ENCODE measurements at places on chromosomes 7 and 10.

GRCh38 chr7:47640265-47640664 is 58.4 kb upstream of the TNS3 start:
- no peak for DNase-seq

DNA sequence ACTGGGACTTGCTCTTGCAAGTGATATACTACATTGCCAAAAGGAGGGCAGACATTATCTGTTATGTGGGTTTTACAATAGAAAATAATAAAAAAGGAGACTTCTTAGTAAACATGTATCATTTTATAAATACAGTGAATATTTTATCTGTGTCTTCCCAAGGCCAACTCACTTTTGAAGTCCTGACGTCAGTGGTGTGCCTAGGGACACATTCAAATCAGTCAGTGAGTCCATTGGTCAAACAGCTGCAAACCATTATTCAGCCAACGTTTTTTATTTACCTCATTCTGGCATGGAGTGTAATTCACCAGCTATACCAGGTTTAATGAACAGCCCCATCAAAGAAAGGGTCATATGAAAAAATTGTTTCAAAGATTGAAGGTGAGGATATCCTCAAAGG is 263.7 kb downstream of the IPMK start:
- DNase-seq: no peak

DNA sequence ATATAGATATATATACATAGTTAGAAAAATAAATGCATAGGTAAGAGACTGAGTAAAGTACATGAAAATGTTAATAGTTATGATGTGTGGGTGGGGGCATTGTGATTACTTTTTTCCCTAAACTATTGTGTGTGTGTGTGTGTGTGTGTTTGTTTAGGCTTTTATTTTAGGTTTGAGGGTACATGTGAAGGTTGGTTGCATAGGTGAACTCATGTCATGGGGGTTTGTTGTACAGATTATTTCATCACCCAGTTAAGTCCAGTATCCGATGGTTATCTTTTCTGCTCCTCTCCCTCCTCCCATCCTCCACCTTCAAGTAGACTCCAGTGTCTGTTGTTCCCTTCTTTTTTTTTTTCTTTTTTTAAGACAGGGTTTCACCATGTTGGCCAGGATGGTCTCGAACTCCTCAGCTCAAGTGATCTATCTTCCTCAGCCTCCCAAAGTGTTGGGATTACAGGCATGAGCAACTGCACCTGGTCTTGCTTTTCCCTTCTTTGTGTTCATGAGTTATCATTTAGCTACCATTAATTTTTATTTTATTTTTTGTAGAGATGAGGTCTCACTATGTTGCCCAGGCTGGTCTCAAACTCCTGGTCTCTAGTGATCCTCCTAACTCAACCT is 1.9 kb upstream of the RUFY2 start:
- DNase-seq: no peak

DNA sequence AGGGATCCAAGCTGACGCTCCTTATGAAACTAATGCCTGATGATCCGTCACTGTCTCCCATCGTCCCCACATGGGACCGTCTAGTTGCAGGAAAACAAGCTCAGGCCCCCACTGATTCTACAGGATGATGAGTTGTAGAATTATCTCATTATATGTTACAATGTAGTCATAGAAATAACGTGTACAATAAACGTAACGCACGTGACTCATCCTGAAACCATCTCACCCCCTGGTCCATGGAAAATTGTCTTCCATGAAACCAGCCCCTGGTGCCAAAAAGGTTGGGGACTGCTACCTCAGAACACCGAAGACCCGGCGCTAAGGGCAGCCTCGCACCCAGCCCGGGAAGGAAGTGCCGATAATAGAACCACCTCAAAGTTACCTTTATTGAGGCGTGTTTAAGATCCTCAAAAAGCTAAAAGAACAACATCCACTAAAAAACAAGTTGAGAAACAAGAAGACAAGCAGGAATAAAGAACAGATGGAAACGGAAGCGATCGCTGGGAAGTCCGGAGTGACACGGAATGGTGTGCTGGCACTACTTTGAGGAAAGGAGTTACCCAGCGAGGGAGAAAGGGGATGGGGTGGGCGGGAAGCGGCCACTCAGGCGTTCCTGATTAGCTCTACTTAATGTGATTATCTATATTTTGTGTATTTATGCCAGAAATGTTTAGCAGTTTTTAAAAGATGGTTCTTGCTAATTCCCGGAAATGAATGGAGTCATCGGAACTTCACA is 50.1 kb upstream of the PRKAR1B start:
- no peak for DNase-seq

- no peak for DNase-seq
These were observed 89.3 kb downstream of the CYP51A1 start for GRCh38 chr7:92044940-92045339.

- no peak for DNase-seq
These were observed 17.2 kb downstream of the TCF7L2 start for GRCh38 chr10:112967200-112967599.

DNA sequence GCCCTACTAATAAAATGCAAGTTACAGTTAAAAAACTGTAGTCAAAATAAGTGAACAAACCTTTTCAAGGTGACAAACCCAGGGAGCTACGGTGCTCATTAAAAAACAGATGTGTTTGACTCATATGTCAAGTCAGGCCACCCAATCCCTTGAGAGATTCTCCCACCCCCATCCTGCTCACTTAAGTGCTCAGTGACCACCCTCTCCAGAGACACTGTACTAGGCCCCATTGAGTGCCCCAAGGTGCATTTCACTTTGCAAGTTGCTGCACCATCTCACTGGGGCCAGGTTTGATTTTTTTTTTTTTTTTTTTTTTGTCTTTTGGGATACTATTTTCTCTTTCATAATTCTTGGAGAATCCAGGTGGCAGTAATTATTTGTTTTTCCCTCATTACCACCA is 1.9 kb downstream of the ERV3-1 start:
- DNase-seq: no peak

GRCh38 chr7:75945297-75946168 is 30.6 kb downstream of the POR start:
- no peak for DNase-seq

- DNase-seq: peak; percentile 48
These were observed 12.2 kb upstream of the RSBN1L start for GRCh38 chr7:77684030-77684429.

DNA sequence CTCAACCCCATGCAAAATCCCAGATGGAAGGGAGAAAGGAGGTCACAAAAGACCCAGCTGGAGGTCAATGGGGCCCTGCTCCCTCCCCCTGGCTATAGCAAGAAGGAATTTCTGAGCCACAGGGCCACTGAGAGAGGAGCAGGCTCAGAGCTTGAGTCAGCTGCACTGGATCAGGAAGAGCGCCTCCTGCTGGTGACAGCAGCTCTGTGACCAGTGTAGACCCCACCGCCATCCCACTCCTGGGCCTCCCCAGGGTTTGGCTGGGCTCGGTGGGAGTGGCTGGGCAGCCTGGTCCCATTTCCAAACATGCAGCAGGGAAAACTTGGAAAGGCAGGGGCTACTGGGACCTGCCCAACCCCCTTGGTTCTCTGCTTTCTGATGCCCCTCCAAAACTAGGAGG is 31.5 kb upstream of the PRLHR start:
- no peak for DNase-seq

- no peak for DNase-seq
These were observed 10.4 kb downstream of the NXPH1 start for GRCh38 chr7:8443576-8444467.

DNA sequence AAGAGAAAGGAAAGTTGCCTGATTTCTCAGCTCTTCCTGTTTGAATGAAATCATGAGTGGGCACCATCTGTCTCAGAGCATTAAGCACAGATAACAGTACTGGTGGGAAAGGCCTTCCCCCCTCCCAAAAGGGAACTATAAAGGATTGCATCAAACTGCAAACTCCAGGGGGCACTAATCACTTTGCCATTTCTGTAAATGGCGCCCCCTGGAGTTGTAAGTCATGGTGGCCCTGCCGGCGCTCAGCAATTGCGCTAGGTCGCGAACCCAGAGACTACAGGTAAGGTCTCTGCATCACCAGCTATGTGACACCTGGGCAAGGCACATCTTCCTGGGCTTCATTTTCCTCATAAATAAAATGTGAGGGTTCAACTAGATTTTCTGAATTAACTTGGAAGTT is 11.1 kb downstream of the LRRC4 start:
- DNase-seq: no peak

- no peak for DNase-seq
These were observed 30.4 kb downstream of the STEAP1B start for GRCh38 chr7:22469371-22470143.

GRCh38 chr7:150417863-150418262 is 32.6 kb upstream of the GIMAP8 start:
- no peak for DNase-seq

DNA sequence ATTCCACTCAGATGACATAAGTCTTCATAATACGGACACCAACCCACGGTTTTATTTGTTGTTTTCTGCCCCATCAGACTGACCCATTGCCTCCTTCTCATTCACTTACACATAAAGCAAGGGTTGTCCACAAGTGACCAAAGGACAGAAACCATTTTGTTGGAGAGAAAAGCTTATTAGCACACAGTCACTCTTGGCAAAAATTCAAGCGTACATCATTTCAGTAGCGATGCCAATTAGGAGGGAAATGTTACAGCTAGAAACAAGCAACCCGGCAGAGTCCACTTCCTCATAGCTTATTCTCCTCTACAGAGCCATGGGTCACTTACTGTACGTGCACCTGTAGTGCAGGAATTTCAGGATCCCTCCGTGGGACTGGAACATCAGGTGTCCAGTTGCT is 23.0 kb downstream of the ABLIM1 start:
- DNase-seq: no peak

GRCh38 chr10:114544045-114544659 is 113.9 kb downstream of the ABLIM1 start:
- DNase-seq: no peak
